ENCODE measurements at places on chromosomes 12 and 14. TPM values are rescaled to one million over a fixed set of nuclear protein-coding genes. Genes with fewer than 3 reads are reported as not detected.

DNA sequence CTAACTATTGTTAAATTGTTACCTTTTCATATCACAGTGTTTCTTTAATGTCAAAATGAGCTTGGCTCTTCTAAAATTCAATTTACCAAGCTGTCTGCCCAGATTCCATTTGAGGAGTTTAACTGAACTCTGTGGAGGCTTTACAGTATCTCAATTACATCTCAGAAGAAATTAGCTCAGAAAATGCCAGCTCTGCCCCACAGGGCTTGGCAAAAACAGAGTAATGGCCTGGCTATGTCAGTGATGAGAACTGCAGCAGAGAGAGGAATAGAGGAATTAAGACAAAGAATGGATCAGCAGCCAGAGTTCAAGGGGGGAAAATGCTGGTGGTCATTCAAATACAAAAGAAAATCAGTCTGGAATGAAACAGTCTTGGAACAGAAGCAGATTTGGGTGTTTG, 15.8 kb upstream of the TMTC1 start:
- no peaks in the 10 kb centered on the region for H3K27me3 ChIP-seq
- peaks cover 6% of the 10 kb centered on the region for H3K4me1 ChIP-seq
- H3K27ac ChIP-seq, result no peak overlapping the region
- H3K36me3 ChIP-seq, result no peaks in the 10 kb centered on the region
- no peak for DNase-seq
- no peak overlapping the region for H3K4me3 ChIP-seq

DNA sequence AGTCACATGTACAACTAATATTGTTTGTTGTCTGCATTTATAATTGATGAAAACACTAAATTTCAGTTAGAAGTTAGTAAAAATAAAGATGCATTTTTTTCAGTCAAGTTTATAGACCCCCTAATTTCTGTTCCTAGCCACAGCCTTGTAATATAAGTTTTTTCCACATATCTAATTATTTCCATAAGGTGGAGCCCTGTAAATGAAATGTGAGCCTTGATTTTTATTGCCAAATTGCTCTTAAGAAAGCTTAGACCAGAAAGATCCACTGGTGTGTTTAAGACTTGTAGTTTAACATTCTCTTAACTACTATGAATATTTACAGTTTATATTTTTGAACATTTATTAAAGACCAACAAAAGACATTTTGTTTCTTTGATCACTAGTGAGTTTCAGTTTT, 322.1 kb upstream of the RGS6 start:
- no peak overlapping the region for H3K27ac ChIP-seq
- H3K4me1 ChIP-seq, result no peaks in the 10 kb centered on the region
- H3K4me3 ChIP-seq, result no peak overlapping the region
- H3K27me3 ChIP-seq, result no peaks in the 10 kb centered on the region
- no peak for DNase-seq

REM2 gene
- 0.47 TPM for total RNA-seq

RNASE3 gene
- not detected for total RNA-seq

Measured in HCT116 (cell line).